ENCODE measurements at places on chromosomes 2 and 18.

GRCh38 chr18:48956356-48956755, 5.6 kb upstream of the SMAD7 start:
- DNase-seq, result peak; percentile 74

- no peak for DNase-seq
Measured at GRCh38 chr2:207437136-207437523, 92.6 kb upstream of the CREB1 start.

GRCh38 chr2:241062389-241063092, 39.5 kb downstream of the MTERF4 start:
- DNase-seq, result no peak

GRCh38 chr2:228709788-228710371, 528.4 kb upstream of the SPHKAP start:
- DNase-seq, result no peak

- DNase-seq, result peak; percentile 30
Measured at GRCh38 chr2:53877556-53877955, 17.8 kb upstream of the GPR75 start.

- DNase-seq, result no peak
Measured at GRCh38 chr2:182187130-182187529, 201.5 kb downstream of the PPP1R1C start.

DNA sequence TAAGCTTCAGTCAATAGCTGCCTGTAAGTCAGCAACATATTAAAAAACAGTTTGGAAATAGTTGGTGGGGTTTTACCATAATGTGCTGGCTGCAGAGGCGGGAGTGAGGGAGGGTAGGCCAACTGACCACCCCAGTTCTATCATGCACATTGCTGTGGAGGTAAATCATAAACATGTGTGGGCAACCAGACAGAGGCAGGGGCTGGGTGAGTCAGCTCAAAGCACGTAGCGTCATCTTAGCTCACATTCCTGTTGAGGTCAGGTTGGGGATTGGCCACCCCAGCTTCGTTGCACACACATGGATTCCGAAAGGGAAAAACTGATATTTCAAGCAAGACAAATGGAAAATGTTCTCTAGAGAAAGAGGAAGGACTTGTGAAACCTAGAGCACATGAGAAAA, 19.5 kb downstream of the GPR45 start:
- peak; percentile 99 for DNase-seq

- no peak for DNase-seq
Measured at GRCh38 chr2:8537562-8538155, 144.2 kb upstream of the ID2 start.

DNA sequence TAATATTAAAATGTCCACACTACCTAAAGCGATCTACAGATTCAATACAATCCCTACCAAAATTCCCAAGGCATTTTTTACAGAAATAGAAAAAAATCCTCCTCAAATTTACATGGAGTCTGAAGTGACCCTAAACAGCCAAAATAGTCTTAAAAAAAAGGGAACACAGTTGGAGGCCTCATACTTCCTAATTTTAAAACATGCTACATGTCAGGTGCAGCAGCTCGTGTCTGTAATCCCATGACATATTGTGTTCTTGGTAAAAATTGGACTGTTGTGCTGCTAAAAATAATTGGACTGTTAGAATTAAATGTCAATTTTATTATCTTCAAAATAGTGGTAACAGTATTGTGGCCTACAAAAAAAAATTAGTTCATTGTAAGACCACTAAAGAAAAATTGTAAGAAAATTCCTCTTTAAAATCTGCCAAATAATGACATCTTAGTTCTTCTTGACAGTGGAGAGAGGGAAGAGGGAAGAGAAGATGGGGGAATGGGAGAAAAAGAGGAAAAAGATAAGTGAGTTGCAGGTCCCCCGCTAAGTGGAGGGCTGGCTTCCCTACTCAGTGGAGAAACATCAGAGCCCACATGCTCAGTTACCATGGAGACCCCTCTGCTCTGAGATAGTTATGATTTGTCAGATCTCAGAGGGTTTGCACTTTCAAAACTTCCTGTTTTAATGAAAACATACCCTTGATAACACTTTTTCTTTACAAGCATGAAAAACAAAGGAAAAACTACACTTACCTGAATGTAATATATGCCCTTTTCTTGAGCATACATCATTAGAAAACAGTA, 46.5 kb downstream of the UNC50 start:
- no peak for DNase-seq

- peak; percentile 67 for DNase-seq
Measured at GRCh38 chr2:191566344-191566743, 111.6 kb upstream of the NABP1 start.

GRCh38 chr18:13076886-13077285, 85.7 kb downstream of the CEP192 start:
- DNase-seq, result no peak

DNA sequence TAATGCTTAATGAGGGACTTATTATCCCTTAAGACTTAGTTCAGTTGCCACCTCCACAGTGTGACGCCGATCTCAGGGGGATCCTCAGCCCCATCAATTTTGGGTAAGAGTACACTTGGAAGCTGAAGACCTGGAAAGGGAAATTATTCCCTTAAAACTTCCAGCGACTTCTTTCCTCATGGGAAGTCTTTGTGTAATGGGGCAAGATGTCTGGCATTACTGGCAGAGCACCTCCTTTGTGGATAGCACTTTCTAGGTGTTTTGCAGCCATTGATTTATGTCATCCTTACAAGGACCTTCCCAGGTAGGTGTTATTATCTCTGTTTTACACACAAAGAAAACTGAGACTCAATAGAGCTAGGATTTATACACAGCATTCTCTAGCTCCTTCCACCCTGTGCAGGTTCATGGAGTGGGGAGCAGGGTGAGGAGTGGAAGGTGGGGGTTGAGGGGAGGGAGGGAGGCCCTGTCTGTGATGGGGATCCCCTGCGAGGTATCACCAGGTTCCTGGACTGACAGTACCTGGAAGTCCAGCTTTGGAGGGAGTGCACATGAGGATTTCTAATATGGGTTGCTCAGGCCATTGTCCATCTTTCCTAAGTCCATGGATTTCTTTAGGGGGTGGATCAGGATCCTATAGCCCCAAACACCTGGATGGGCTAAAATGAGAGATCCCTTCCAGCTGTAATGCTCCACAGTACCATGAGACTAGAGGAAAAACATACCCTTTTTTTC, 79.4 kb downstream of the MYCN start:
- no peak for DNase-seq

DNA sequence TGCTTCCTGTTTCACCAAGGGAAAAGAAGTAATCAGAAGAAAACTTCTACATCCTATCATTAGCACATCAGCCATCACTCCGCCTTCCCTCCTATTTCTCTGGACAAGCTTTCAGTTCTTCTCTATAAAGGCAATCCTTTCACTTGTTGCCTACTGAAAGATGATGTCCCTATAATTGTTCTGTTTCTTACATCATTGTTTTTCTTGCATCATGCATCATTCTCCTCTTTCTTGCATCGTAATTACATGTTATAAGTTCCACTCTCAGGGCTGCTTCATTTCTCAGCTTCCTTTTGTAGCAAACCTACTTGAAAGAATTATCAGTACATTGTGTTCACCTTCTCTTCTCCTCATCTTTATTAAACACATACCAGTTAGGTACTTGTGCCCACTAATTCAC, 7.2 kb downstream of the SLC30A6 start:
- DNase-seq, result peak; percentile 8

DNA sequence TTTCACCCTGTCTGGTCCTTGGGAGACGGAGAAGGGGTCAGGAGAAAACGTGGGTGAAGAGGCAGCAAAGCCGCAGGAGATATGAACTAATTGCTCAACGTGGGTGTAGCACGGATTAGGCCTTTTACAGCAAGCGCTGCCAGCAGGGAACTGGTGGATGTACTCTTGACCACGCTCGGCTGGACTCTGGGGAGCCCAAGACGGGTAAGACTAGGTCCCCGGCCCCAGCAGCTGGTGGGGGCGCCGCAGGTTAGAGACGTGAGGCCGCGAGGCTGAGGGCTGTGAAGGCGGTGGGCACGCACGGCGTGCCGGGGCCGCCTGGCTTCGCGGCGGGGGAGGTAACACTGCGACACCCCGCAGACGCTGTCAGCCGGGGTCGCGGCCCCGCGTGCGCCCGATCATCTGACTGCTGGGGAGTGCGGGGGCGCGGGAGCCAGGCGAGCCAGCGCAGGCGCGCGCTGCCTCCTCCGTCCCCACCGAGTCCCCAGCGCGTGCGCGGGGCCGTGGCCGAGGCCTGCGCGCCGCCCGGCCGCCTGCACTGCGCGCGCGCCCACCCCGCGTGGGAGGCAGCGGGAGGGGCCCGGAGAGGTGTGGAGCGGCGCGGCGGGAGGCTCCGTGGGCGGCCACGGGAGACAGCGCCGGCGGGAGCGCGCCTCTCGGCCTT, at the start of gene CLIP4:
TSS of gene CLIP4 (plus strand) at position 470 of the 664 bp plus-strand sequence. CDS start 5,974 bp downstream, outside the sequence.
- DNase-seq, result peak; percentile 73

DNA sequence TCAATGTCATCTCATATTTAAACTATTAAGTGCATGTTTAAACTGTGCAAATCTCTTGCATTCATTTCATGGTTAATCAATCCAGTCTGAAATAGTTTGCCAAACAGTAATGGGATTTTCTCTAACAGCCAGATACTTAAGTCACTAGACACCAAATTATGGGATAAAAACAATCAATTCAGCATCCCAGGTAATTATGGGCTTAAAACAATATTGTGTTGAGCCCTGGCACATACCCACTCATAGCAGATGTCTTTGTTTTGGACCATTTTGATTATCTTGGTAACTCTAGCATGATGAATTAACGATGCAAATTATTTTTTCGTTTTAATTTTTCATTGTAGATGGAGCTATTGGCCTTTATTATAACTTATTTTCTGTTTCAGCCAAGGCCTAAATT, 118.5 kb upstream of the CD302 start:
- no peak for DNase-seq

DNA sequence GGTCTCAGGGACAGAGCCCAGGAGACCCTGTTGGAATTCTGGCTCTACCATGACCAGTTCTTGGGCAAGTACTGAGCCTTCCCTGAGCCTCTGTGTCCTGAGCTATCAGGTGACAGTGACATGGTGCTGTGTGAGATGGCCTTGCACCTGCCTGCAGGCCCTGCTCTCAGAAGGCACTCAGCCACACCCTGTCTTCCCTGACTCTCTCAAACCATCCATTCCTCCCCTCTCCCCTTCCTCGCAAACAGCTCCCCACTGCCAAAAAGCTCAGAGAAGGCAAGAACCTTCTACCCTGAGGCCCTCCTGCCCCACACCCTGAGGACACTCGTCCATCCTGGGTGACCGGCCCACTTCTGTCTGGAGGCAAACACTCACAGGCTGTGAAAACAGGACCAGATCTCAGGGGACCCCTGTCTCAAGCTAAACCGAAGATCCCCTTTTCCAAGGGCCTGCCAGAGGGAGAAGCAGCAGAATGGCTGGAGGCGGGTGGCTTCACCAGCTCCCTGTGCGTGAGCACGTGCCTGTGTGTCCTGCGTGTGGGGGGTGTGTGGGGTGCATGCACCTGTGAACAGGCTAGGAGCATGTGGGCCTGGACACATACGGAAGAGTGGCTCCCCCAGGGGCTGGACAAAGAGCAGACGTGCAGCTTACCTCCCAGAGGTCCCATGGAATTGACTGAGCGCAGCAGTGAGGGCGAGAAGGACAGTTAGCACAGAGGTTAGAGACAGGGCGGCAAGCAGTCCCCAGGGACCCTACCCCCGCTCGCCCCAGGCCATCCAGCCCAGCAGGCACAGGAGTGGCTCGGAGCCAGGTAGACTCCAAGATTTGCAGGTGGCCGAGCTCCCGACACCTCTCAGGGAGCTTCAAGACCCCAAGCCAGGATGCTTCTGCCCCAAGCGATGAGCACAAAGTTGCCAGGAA, 53.9 kb downstream of the BIN1 start:
- DNase-seq, result no peak

- peak; percentile 15 for DNase-seq
Measured at GRCh38 chr2:16553226-16553625, 112.4 kb downstream of the CYRIA start.

DNA sequence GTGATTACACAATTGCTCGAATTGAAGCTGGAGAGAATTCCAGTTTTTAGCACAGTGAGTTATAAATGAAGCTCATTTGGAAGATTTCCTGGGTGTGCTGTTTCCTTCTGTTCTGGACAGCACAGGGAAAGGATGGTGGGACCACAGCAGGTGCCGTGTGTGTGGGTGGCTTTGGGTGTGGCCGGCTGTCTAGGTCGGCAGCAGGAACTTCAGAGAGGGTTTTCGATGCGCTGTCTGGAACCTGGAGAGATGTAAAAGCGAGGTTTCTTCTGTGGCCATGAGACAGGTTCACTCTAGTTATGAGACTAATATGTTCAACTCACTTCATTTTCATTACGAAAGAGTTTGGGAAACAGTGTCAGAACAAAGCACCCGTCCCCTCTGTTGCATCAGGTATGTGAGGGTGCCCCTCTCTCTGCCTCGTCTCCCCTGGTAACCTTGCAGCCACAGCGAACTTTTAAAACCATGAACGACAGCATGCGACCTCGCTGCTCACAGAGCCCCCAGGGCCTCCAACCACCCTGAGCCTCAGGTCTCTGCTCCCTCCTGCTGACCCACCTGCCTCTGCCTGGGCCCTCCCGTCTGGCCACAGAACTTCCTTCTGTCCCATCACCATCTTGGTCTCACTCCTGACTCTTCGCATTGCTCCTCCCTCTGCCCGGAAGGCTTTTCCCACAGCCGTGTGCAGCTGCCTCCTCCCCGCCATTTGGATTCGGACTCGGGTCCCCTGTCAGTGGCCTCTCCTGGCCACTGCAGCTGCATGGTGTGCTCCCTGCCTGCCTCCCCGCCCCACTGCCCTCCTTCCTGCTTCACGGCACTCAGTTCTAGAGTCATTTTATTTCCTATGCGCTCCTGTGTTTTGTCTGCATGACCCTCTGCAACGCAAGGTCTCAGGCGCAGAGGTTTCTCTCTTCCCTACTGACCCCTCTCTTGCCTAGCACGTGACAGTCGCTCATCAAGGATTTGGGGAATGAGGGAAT, 151.2 kb downstream of the NDUFA10 start:
- DNase-seq, result no peak

GRCh38 chr2:173472112-173472511, 117.4 kb downstream of the CDCA7 start:
- DNase-seq, result no peak

DNA sequence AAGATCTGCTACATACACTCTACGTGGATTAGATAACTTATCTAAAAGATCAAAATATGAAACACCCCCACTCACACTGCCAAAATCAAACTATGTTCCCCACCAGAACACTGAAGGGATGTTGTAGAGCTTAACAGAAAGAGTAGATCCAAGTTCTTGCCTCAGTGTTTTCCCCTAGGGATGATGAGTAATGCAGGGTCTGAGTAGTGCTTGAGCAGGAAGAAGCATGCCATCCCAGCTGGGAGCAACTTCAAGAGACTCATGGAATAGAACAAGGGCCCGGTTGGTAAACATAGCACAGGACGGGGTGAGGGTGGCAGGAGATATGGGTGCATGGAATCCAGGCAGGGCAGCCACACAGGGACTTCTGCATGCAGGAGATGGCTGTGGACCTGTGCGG, 74.3 kb downstream of the SNTG2 start:
- DNase-seq, result no peak

- DNase-seq, result no peak
Measured at GRCh38 chr2:36397728-36398413, 42.3 kb downstream of the CRIM1 start.

GRCh38 chr2:216034065-216034464, 20.7 kb upstream of the MREG start:
- DNase-seq, result peak; percentile 76

All from fibroblast of lung (primary cell).